Cardiac atrium fibroblast (primary cell): ENCODE measurements at places on chromosomes 1 and 21. TPM values are rescaled to one million over a fixed set of nuclear protein-coding genes. Genes with fewer than 3 reads are reported as not detected.

The STUM gene
- total RNA-seq = 0.65 TPM in 1 of 2 replicates, not detected in the other

The PTCH2 gene
- total RNA-seq = 0.18 TPM in 1 of 2 replicates, not detected in the other

The CELA3A gene
- total RNA-seq = not detected in 2 replicates

The OLIG2 gene
- total RNA-seq = not detected in 2 replicates

The MRPL55 gene
- total RNA-seq = 41.7 and 74.7 TPM in 2 replicates

The FMO3 gene
- 1.1 and 1.3 TPM in 2 replicates for total RNA-seq

The KLHDC7A gene
- total RNA-seq = not detected in 2 replicates

The HPDL gene
- total RNA-seq = 1.4 and 1.9 TPM in 2 replicates

The DCLRE1B gene
- total RNA-seq = 5.8 and 7.2 TPM in 2 replicates

The WNT9A gene
- 0.36 TPM in 1 of 2 replicates, not detected in the other for total RNA-seq

The LCE3A gene
- total RNA-seq = not detected in 2 replicates

The CSDE1 gene
- 533 and 591 TPM in 2 replicates for total RNA-seq
